ENCODE measurements at places on chromosomes 11 and 22. TPM values are rescaled to one million over a fixed set of nuclear protein-coding genes. Genes with fewer than 3 reads are reported as not detected.

OR8A1 gene
- total RNA-seq: not detected

GRCh38 chr11:57403802-57404147 lies 13.3 kb upstream of the PRG2 start:
- H3K27me3 ChIP-seq: peaks cover 15% of the 10 kb centered on the region
- H3K27ac ChIP-seq: no peak overlapping the region
- no peak overlapping the region for H3K4me3 ChIP-seq

DNA sequence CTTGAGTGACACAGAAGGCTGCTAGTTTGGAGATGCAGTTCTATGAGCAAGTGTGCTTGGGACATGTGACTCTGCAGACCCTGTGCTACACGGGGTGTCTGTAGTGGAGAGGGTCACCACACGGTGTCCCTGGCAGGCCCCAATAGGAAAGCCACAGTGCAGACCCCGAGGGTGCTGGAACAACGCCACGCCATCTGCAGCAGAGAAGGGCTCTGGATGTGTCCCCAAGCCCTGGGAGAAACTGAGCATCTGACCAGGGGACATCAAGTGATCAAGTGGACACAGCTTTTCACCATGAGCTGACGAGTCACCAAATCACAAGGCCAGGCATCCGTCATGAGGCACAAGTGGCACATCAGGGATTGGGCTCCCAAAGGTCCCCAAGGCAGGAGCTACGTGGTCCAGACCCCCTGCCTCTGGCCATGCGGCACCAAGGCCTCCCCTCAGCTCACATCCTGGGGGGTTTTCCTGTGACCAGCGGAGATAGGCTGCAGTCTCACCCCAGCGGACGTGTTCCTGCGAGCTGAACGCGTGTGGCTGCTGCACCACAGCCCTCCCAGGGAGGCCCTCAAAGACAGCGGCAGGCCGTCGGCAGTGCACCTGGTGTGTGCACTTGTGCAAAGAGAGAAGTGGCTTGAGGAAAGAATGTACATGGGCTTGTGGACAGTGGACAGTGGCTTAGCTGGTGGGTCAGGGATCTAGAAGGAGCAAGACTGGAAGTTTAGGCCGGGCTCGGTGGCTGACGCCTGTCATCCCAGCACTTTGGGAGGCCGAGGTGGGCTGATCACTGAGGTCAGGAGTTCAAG lies 96.7 kb downstream of the RPS6KA4 start:
- no peak for DNase-seq
- no peak overlapping the region for H3K4me3 ChIP-seq

VPS51 gene
- 104 TPM for total RNA-seq

ZNF215 gene
- total RNA-seq: 4.6 TPM

DNA sequence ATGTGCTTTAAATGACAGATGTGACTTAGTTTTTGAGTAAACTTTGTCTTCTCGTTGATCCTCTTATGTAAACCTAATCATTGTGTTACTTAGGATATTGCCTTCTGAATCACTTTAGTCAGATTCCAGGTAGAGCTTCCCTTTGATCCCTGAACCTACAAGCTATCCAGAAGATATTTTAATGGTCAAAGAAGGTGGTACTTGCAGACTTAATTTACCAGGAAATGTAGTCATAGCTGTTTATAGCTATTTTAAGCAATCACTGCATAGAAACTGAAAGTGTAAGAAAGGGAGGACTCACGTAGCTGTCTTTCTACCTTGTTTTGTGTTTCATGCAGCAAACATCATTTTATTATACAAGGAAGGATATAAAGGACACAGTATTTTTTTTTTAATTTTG lies 189.5 kb downstream of the DDX10 start:
- H3K4me1 ChIP-seq: peaks cover 19% of the 10 kb centered on the region
- H3K27ac ChIP-seq: no peak overlapping the region
- H3K36me3 ChIP-seq: peaks cover 4% of the 10 kb centered on the region
- H3K27me3 ChIP-seq: no peaks in the 10 kb centered on the region

DEFB131B gene
- total RNA-seq: not detected

SYT13 gene
- total RNA-seq: 17.4 TPM

TSPAN4 gene
- total RNA-seq: 43.2 TPM

- no peaks in the 10 kb centered on the region for H3K36me3 ChIP-seq
- peaks cover 20% of the 10 kb centered on the region for H3K27me3 ChIP-seq
- H3K4me3 ChIP-seq: no peak overlapping the region
- H3K4me1 ChIP-seq: no peaks in the 10 kb centered on the region
Measured at GRCh38 chr11:33920838-33921613, 29.1 kb upstream of the LMO2 start.

DNA sequence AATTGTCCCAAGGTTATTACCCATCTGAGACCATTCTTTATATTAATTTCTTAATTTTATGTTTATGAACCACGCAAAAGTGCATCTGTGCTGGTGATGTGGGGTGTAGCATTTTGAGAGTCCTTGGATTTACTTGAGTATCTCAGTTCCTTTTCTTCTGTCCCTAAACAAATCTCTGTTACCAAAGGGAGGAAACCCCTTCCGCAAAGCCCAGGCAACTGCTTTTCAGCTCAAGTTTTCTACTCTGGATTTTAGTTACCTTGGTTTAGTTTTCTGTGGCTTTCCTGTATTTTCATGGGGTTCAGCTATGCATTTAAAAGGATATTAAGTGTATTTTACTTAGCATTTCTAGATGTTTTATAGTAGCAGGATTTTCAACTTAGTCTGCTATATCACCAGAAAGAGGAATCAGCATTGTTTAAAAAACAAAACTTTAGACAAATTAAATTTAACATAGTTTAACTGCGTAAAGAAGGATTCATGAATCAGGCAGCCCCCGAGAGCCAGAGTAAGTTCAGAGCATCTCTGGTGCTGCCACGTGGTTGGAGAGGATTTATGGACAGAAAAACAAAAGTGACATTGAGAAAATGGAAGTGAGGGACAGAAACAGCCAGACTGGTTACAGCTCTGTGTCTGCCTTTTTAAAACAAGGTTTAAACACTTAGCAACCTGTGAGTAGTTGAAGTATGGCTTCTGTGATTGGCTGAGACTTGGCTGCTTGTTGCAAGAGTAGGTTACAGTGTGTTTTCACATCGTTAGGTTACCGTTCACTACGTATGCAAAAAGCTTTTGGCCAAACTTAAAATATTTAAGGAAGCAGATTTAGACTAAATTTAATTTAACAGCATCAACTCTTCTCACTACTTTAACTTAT lies 9.6 kb downstream of the ADM start:
- no peaks in the 10 kb centered on the region for H3K36me3 ChIP-seq
- H3K27ac ChIP-seq: no peak overlapping the region

MS4A15 gene
- total RNA-seq: not detected

JHY gene
- 3.7 TPM for total RNA-seq

- no peaks in the 10 kb centered on the region for H3K4me1 ChIP-seq
- peaks cover 4% of the 10 kb centered on the region for H3K27me3 ChIP-seq
- H3K4me3 ChIP-seq: no peak overlapping the region
Measured at GRCh38 chr11:88809126-88809525, 256.7 kb downstream of the GRM5 start.

SDF2L1 gene
- total RNA-seq: 56.5 TPM

CRYBB2 gene
- 0.33 TPM for total RNA-seq

DNA sequence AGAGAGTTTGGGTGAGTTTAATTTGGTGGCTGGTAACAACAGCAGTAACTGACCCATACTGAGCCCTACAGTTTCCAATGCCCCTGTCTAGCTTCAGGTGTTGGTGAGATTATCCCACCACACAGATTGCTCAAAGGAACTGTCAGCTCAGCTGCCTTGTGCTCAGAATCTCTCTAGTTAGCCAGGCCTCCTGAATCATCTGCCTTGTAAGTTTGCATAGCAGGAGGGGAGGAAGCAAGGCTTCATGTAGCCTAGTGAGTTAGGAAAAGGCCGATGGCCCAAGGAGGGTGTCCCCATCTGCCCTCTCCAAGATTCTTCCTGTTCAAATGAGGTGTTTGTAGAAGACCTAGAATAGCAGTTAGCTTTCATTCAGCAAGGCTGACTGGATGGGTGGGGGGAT lies 74.3 kb downstream of the MICAL2 start:
- H3K4me3 ChIP-seq: no peak overlapping the region
- H3K27ac ChIP-seq: no peak overlapping the region
- H3K36me3 ChIP-seq: no peaks in the 10 kb centered on the region
- peaks cover 23% of the 10 kb centered on the region for H3K4me1 ChIP-seq
- DNase-seq: no peak
- no peaks in the 10 kb centered on the region for H3K27me3 ChIP-seq

GRCh38 chr11:47495856-47496217 lies 46.9 kb upstream of the RAPSN start:
- no peak overlapping the region for H3K27ac ChIP-seq
- no peak for DNase-seq
- peaks cover 13% of the 10 kb centered on the region for H3K4me1 ChIP-seq

MMP27 gene
- total RNA-seq: not detected

DNA sequence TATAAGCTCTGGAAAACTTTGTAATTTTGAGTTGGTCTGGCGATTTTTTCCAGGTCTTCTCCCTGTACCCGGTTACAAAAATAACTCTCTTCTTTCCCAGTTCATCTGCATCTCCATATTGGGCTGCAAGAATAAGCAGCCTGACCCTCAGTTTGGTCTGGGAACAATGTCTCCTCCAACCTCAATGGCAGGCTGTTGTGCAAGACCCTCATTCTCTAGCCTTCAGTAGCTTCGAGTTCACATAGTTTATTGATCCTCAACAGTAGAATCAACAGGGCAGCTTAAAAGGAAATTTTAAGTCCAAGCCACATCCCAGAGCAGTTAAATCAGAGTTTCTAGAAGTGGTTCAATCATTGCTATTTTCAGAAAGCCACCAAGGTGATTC lies 35.3 kb downstream of the TMPRSS5 start:
- H3K4me3 ChIP-seq: no peak overlapping the region
- no peak overlapping the region for H3K27ac ChIP-seq
- no peak for DNase-seq
- peaks cover 18% of the 10 kb centered on the region for H3K4me1 ChIP-seq

DNA sequence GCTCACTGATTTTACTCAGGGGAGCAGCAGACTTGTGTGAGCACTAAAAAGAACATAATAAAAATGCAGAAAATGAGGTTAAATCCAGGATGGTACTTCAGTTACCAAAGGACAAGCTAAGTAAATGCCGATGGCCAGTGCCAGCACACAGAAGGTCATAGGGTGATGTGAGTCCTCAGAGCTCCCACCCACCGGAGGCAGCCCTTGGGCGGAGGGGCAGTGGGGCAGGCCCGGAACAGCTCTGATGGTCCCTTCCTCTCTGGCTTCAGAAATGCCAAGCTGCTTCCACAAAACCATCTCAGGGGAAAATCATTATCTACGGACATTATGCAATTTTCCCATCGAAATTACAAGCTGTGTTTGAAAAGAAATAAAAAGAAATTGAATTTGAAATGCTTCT lies 124.5 kb downstream of the RRAS2 start:
- H3K4me3 ChIP-seq: no peak overlapping the region
- H3K27ac ChIP-seq: no peak overlapping the region
- H3K27me3 ChIP-seq: peaks cover 54% of the 10 kb centered on the region
- no peak for DNase-seq

GAS2 gene
- 15.6 TPM for total RNA-seq

DNA sequence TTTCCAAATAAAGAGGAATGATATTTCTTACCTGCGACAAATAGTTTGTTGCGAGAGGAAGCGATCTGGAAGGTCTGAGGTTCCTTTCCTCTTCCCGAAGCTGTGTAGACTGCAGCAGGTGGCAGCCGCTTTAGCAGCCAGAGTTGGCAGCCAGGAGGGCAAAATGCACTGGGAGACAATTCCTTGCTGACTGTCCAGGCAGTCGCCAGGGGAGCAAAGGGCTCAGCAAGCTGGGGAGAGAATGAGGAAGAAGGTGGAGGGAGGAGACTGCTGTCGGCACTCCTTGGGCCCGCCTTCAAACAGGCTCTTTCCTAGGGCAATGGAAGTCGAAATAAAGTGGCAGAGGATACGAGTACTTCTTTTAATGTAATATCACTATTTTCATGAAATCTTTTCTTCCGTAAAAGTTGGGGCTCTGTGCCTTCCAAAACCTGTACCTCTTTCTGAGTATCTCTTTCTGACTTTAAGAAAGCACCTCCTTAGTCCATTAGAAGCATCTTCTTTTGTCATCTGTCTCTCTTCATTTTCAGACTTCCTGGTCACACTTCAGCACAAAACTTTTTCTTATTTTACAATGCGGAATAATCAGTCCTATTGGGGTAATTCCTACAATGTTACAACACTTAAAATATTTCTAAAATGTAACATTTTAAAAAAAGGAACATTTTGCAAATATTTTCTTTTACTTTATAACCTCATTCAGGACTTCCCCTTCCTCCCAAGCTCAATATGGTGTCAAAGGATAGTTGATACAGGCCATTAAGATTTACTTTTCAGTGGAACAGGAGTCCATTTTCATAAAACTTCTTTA lies at the start of gene IL18:
TSS of gene IL18 (minus strand) at position 220 of the 811 bp plus-strand sequence. CDS start 9,041 bp downstream, outside the sequence.
- H3K4me3 ChIP-seq: no peak within 1 kb of the TSS
- no peak for DNase-seq
- H3K27me3 ChIP-seq: peaks cover 3% of the 10 kb centered on the region
- no peaks in the 10 kb centered on the region for H3K36me3 ChIP-seq

AIFM3 gene
- 2.6 TPM for total RNA-seq

GRCh38 chr22:24450610-24451009 lies 23.2 kb downstream of the ADORA2A start:
- H3K27ac ChIP-seq: no peak overlapping the region
- no peaks in the 10 kb centered on the region for H3K36me3 ChIP-seq
- DNase-seq: no peak
- peak overlapping the region; percentile 13 for H3K4me3 ChIP-seq

APOA5 gene
- not detected for total RNA-seq

DNA sequence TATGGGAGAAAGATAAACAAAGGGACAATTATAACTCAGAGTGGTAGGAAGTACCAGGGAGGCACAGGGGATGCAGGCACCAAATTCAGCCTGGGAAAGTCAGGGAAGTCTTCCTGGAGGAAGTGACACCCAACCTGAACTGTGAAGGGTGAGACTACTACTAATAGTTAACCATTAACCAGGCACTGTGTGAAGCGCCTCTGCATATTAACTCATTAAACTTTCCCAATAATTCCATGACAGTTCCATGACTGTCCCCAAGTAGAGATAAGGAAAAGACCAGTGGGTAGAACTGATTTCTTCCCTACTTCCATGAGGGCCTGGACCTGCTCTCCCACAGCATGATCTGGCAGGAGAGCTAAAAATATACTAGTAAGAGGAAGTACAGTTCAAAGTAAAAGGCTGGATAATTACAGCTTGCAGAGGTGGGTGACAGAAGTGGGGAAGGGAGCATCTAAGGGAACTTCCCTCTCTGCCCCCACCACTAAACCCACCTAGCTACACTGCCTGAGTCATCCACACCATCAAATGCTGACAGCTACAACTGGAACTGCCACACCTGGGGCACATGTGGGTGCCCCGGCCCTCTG lies 4.7 kb upstream of the AP1B1 start:
- H3K4me1 ChIP-seq: peaks cover 10% of the 10 kb centered on the region
- H3K36me3 ChIP-seq: no peaks in the 10 kb centered on the region
- H3K4me3 ChIP-seq: no peak overlapping the region
- H3K27ac ChIP-seq: peak overlapping the region; percentile 42
- peak; percentile 40 for DNase-seq
- H3K27me3 ChIP-seq: no peaks in the 10 kb centered on the region

USP35 gene
- total RNA-seq: 9.7 TPM
